ENCODE measurements at places on chromosomes 16 and 17.
A peak's percentile ranks its signal among the peaks of the same experiment; 100 is the strongest.

DNA sequence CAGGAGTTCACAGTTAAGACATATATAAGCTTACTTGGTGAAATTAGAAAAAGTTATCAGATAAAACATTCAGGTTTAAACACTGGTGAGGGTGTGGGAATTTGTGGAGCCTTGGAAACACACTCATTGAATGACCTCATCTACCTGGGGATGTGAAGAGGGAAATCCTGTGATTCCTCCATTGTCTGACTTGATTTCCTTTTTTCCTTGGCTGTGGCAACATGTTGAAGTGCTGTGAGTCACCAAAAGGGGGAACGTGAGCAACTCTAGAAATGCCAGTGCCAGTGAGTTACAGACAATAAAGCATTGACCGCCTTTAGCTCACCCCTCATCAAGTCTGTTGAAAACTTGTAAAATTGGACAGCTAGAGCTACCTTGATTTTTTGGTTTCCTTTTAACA lies 1.8 kb downstream of the HMOX2 start:
- peak overlapping the region; percentile 25 for H3K27ac ChIP-seq
- no peaks in the 10 kb centered on the region for H3K27me3 ChIP-seq
- H3K4me3 ChIP-seq: peak overlapping the region; percentile 55
- peak; percentile 33 for DNase-seq
- no peaks in the 10 kb centered on the region for H3K36me3 ChIP-seq

- peak overlapping the region; percentile 97 for H3K4me3 ChIP-seq
- peaks cover 13% of the 10 kb centered on the region for H3K4me1 ChIP-seq
- H3K27me3 ChIP-seq: no peaks in the 10 kb centered on the region
- no peak for DNase-seq
Measured at GRCh38 chr17:42833767-42834422, 698 bp downstream of the PSME3 start.

- H3K4me1 ChIP-seq: peaks cover 13% of the 10 kb centered on the region
- peak overlapping the region; percentile 31 for H3K4me3 ChIP-seq
- DNase-seq: peak; percentile 28
- H3K27me3 ChIP-seq: no peaks in the 10 kb centered on the region
- H3K36me3 ChIP-seq: no peaks in the 10 kb centered on the region
- no peak overlapping the region for H3K27ac ChIP-seq
Measured at GRCh38 chr17:16491131-16491702, 776 bp downstream of the LRRC75A start.

DNA sequence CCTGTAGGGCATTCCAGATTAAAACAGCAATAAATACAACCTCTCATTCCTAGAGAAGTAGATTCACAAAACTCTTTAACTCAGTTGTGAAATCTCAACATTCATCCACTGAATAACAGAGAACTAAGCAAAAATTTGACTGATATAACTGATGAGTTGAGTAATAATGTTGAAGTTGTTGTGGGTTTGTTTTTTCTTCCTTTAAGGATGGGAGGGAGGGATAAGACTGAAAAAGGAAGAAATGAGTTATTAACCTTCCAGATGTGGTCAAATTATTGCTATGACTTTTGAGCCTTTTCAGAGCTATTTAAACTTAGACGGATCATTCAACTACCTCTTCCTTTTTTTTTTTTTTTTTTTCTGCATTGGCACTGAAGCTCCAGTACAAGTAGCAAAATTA lies 38.6 kb downstream of the SKAP1 start:
- H3K4me3 ChIP-seq: no peak overlapping the region
- H3K27ac ChIP-seq: no peak overlapping the region
- peaks cover 71% of the 10 kb centered on the region for H3K36me3 ChIP-seq
- DNase-seq: no peak
- H3K27me3 ChIP-seq: no peaks in the 10 kb centered on the region
- H3K4me1 ChIP-seq: peaks cover 17% of the 10 kb centered on the region

DNA sequence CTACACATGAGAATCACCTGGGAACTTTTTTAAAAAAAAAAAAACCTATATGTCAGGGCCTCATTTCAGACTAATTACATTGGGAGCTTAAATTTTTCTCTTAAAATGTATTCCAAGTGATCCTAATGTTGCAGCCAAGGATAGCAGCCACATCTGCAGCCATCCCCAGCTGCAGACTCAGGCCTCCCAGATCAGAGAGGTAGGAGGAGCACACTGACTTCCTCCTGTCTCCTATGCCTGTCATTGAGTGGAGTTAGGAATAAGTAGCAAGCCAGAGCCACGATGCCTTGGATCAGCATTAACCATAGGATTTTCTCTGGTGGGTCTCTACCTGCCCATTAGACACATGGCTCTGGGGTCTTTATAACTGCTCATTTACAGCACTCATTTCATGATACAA lies 463.5 kb downstream of the HS3ST4 start:
- no peak overlapping the region for H3K4me3 ChIP-seq
- no peak for DNase-seq
- H3K36me3 ChIP-seq: no peaks in the 10 kb centered on the region
- no peak overlapping the region for H3K27ac ChIP-seq

DNA sequence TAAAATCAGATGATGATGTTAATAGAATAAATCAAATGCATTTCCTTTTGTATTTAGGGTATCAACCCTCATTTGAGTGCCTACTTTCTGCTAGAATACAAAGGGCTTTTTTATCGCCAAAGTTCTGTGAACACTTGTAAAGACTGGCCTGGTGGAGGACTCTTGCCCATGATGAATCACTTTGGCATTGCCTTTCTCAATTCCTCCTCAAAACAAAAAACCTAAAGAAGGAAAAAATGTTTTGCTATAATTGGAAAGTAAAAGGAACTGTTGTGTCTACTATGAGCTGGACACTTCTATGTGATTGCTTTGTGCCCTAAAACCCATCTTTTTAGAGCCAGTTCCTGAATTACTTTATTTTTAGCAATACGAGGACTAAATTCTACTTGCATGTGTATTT lies 13.0 kb upstream of the DHRS11 start:
- H3K4me3 ChIP-seq: no peak overlapping the region
- no peak overlapping the region for H3K27ac ChIP-seq
- no peaks in the 10 kb centered on the region for H3K4me1 ChIP-seq
- no peaks in the 10 kb centered on the region for H3K27me3 ChIP-seq

DNA sequence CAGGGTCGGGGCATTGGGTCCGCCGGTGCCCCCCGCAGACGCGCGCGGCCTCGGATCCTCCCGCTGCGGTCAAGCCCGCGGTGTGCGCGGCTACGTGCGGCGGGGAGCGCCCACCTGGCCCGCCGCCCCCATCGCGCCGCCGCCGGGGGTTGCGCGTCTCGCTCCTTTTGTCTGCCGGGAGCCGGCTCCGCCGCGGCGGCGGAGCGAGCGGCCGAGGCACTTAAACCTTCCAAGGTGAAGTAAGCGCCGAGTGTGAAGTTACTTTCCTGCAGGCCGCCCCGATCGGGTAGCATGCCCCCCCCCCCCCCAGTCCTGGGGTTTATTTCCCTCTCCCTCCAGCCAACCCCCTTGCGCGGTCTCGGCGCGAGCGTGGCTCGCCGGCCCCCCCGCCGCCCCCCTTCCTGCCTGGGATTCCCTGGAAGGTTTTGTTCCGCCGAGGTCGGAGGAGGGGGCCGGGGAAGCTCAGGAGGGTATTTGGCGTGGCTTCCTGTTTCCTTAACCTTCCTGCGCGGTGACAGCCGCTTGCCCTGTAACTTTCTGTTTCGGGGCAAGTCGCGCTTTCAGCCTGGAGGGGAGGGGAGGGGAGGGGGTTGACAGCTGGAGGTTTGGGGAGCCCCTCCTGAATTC lies 56.6 kb upstream of the GSE1 start:
- no peaks in the 10 kb centered on the region for H3K27me3 ChIP-seq
- peaks cover 42% of the 10 kb centered on the region for H3K4me1 ChIP-seq
- H3K36me3 ChIP-seq: no peaks in the 10 kb centered on the region
- H3K4me3 ChIP-seq: peak overlapping the region; percentile 37

DNA sequence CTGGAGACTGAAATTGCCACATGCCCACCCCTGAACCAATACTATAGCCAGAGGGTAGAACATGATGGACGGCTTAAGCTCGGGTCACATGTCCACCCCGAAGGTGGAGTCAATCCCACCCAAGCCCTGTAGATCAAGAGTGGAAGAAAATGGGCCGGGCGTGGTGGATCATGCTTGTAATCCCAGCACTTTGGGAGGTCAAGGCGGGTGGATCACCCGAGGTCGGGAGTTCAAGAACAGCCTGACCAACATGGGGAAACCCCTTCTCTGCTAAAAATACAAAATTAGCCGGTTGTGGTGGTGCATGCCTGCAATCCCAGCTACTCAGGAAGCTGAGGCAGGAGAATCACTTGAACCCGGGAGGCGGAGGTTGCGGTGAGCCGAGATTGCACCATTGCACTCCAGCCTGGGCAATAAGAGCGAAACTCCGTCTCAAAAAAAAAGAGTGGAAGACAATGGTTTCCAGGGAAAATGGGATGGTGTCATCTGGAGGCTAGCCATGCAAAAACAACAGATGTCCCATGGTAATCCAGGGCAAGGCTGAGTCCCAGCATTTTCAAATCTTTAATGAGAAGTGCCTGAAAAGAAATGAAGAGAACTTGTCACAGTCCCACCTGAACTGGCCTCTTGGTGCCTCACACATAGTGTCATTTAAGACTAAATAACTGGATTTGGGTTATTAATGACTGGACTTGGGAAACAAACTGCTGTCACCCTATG lies 30.1 kb downstream of the CD300LF start:
- no peaks in the 10 kb centered on the region for H3K36me3 ChIP-seq
- H3K27me3 ChIP-seq: no peaks in the 10 kb centered on the region
- no peak overlapping the region for H3K27ac ChIP-seq
- H3K4me1 ChIP-seq: peaks cover 14% of the 10 kb centered on the region
- no peak overlapping the region for H3K4me3 ChIP-seq

DNA sequence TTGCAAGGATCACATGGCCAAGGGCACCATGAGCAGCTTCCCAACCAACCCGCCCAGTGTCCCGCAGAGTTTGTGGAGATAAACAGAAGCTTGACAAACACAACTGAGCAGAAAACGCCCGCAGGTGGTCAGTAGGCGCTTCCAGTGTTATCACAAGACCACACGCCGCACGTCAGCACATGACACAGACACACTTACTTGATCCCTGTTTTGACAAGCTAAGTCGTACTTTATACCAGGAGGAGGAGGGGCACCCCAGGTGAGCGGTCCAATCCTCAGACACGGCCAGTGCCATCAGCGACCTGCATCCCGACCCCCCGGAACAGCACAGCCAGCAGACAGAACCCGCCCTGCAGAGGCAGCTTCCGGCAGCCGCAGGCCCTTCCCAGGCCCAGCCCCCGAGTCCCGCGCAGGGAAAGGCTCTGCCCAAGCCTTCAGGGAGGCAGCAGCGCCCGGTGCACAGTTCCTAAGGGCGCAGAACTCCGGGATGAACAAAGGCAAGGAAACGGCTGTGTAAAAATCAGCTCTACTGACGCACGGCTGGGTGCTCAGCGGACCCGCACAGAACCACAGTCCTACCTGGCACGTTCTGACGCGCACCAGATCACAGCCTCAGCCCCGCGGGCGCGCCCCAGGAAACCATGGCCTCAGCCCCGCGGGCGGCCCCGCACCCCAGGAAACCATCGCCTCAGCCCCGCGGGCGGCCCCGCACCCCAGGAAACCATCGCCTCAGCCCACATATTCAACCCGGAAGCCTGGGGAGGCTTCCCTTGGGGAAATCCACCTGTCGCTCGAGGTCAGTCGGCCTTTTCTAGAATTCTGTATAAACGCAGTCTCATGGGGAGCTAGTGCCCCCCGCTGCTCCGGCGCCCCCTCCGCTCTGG lies 27.8 kb downstream of the AXIN1 start:
- peak overlapping the region; percentile 85 for H3K27ac ChIP-seq
- peak overlapping the region; percentile 40 for H3K4me3 ChIP-seq
- H3K4me1 ChIP-seq: peaks cover 39% of the 10 kb centered on the region
- peak; percentile 82 for DNase-seq
- no peaks in the 10 kb centered on the region for H3K36me3 ChIP-seq

GRCh38 chr17:81583589-81584342 lies 31.6 kb upstream of the FAAP100 start:
- H3K4me1 ChIP-seq: no peaks in the 10 kb centered on the region
- no peaks in the 10 kb centered on the region for H3K27me3 ChIP-seq
- H3K36me3 ChIP-seq: peaks cover 62% of the 10 kb centered on the region
- H3K4me3 ChIP-seq: no peak overlapping the region
- H3K27ac ChIP-seq: no peak overlapping the region

- H3K4me3 ChIP-seq: no peak overlapping the region
- H3K27ac ChIP-seq: no peak overlapping the region
- no peak for DNase-seq
Measured at GRCh38 chr17:4417129-4417667, 16.5 kb upstream of the SPNS3 start.

DNA sequence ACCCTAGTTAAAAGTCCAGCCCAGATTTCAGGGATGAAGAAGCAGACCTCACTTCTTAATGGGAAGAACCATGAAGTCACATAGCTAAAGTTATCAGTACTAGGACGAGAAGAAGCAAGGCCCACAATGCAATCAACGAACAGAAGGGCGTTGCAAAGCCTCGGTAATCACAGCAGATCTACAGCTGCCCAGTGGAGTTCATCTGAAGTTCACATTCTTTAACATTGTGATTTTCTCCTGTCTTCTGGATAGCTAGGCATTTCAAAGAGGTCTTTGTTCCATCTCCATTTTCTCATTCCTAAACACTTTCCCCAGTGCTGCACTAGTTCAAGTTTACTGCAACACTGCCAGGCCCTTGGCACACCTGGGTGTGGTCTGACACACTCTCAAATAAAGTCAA lies 226.7 kb upstream of the N4BP1 start:
- no peaks in the 10 kb centered on the region for H3K27me3 ChIP-seq
- H3K27ac ChIP-seq: no peak overlapping the region
- no peak overlapping the region for H3K4me3 ChIP-seq
- DNase-seq: no peak
- H3K36me3 ChIP-seq: no peaks in the 10 kb centered on the region
- H3K4me1 ChIP-seq: no peaks in the 10 kb centered on the region

DNA sequence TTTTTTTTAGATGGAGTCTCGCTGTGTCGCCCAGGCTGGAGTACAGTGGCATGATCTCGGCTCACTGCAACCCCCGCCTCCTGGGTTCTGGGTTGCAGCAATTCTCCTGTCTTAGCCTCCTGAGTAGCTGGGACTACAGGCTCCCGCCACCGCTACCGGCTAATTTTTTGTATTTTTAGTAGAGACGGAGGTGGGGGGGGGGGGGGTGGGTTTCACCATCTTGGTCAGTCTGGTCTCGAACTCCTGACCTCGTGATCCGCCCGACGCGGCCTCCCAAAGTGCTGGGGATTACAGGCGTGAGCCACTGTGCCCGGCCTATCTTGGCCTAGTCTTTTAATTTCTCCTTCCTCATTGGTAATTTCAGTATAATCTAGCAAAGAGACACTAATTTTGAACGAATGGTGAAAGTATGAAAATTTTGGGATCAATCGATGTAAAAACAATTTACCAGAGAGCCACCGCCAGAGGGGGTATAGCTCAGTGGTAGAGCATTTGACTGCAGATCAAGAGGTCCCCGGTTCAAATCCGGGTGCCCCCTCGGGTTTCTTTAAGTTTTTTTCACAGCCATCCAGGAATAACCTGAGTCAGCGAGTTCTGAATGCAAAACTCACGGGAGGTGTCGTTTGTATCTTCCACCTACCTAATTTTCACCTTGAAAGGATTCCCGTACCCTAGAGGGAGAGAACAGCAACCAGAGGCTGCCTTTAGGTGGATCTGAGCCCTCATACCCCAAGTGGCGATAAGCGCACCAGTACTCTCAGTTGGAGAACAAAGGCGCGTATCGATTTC lies 2.5 kb upstream of the LASP1 start:
- H3K27ac ChIP-seq: peak overlapping the region; percentile 86
- no peaks in the 10 kb centered on the region for H3K27me3 ChIP-seq
- peak overlapping the region; percentile 85 for H3K4me3 ChIP-seq
- H3K36me3 ChIP-seq: no peaks in the 10 kb centered on the region

GRCh38 chr17:16085066-16085699 lies 85.6 kb downstream of the TTC19 start:
- peak overlapping the region; percentile 4 for H3K4me3 ChIP-seq
- no peaks in the 10 kb centered on the region for H3K27me3 ChIP-seq
- peaks cover 4% of the 10 kb centered on the region for H3K4me1 ChIP-seq

GRCh38 chr17:574061-574460 lies 140.6 kb downstream of the VPS53 start:
- no peak for DNase-seq
- H3K4me3 ChIP-seq: no peak overlapping the region
- peaks cover 6% of the 10 kb centered on the region for H3K36me3 ChIP-seq
- H3K4me1 ChIP-seq: no peaks in the 10 kb centered on the region
- no peaks in the 10 kb centered on the region for H3K27me3 ChIP-seq
- no peak overlapping the region for H3K27ac ChIP-seq

Data from CD4-positive, CD25-positive, alpha-beta regulatory T cell (primary cell).